ENCODE measurements at places on chromosomes 3 and 15.
A peak's percentile ranks its signal among the peaks of the same experiment; 100 is the strongest.

DNA sequence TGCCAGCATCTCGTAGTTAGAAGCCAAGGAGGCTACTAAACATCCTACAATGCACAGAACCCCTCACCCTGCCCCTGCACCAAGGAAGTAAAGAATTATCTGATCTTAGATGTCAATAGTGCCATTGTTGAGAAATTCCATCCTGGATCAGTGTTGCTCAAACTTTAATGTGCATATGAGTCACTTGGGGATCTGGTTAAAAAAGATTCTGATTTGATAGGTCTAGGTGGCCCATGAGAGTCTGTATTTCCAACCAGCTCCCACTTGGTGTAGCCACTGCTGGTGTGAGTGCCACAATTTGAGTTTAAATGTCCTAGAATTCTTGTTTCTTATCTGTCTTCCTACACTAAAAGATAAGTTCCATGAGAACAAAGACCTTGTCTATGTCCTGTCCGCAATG lies 43.7 kb downstream of the TMEM45A start:
- DNase-seq, result no peak

- DNase-seq, result no peak
These were observed 54.0 kb downstream of the ETV5 start for GRCh38 chr3:186054792-186055352.

DNA sequence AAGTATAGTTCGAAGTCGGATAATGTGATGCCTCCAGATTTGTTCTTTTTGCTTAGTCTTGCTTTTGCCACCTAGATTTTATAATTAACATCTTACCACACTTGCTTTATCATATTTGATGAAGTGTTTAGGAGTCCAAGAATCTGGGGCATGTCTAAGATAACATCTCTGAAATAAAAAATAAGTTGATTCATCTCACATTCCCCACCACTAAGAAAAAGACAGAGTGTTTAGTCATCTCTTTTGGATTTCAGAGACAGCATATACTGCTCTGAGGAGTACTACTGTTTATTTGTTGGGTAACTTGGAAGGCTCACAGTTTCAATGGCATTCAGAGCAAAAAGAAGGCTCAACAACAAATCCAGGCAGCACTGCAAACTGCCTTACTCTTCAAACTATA lies 324.2 kb upstream of the ATP11B start:
- no peak for DNase-seq

DNA sequence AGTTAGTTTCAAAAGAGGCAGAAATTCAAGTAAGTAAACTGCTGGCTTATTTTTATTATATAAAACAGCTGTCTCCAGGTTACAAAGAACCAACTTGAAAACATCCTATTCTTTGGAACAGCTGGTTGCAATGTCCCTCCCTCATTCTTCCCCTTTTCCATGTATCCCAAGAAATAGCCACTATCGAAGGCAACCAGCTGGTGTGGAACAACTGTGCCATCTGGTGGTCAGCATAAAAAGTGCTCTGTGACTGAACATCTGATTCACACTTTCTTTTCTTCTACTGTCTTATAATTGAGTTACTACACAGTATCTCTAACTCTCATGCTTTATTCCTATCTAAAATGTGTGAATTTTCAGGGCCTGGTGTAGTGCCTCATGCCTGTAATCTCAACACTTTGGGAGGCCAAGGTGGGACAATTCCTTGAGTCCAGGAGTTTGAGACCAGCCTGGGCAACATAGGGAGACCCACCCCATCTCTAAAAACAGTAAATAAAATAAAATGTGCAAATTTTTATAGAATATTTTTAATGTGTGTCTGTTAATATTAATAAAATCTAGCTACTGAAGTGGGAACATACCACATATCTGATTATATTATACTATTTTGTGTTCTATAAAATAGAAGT lies 9.6 kb downstream of the OSBPL11 start:
- DNase-seq, result peak; percentile 37

DNA sequence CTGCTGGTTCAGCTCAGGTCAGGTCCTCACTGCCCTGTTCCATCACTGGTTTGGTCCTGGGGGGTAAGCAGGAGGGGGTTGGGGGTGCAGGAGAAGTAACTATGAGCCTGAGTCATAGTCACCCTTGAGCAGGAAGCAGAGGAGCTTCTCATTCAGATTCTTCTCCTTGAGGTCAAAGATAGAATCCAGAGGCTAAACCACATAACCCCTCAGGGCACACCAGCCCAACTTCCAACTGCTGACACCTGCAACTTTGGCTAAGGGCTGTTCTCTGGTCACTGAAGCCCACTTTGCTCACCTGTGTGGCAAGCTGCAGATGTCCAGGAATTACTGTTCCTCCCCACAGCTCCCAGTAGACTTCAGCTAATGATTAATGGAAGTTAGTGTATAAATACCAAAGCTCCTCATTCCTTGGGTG lies 48.8 kb upstream of the LRRFIP2 start:
- no peak for DNase-seq

DNA sequence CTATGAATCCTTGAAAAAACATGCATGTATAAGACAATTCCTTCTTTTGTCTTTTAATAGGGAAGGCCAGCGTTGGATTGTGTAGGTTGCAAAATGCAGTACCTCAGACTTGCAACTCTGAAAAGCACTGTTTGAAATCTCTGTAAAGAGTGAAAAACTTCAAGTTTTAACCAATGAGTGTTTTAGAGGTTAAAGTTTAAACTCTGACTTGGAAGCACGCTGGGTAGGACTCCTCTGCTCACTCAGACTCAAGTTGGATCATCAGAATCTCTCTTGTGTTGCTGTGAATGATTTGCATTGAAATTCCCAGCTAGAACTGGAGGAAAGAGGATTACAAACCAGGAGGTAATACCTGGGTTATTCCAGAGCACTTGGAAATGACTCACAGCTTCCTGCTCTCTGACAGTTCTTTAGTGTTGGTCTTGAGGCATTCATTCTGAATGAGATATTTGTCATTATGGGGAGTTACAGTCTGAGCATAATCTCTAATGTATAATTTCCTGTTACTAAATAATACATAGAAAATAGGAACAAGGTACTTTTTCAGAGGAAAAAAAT lies 49.1 kb downstream of the PLS1 start:
- DNase-seq, result no peak

DNA sequence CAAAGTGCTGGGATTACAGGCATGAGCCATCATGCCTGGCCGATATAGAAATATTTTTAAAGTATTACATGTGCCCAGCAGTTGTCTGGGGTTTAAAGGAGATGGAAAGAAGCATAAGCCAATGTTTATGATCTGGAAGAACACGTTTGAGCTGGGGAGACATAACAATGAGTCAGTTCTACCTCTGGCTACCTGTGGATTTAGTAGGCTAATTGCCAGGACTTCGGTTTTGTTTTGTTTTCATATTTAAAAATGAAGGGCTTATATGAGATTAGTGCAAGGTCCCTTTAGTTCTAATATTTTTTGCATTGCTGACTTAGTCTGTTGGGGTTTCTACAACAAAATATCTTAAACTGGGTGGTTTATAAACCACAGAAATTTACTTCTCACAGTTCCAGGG lies 22.9 kb upstream of the TNFSF10 start:
- DNase-seq, result no peak

DNA sequence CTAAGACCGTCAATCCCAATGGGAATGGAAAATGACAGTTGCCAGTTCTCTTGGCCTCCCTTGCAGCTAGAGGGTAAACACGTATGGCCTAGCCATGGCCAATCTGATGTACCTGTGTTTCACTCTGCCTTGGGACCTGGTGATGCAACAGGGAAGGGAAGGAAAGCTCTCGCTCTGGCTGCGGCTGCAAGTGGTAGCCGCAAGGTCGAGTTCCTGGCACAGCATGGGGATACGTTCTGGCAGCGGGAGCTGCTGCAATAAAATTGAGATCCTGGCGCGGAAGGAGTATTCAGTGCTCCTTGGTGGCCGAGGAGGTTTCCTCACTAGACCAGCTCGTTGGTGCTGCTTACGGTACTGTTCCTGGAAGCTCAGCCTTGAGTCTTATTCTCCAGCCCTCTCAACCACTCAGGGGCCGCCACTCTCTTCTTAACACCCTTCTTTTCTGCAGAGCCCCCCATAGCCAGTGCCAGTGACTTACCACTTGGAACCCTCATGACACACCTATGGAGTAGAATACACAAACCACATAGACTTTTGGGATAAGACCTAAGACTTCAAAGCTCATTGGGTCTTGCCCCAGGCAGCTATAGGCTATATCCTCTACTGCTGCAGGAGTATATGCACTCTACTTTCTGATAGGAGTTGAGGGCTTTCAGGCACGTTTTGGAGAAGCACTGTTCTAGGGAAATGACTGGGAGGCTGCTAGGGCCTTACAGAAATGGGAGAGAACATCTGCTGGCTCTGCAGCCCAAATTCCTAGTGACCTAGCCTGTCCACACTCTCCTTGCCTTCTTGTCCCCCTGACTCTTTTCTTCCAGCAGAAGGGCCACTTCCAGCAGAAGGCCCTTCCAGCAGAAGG lies 2.7 kb downstream of the KY start:
- no peak for DNase-seq

DNA sequence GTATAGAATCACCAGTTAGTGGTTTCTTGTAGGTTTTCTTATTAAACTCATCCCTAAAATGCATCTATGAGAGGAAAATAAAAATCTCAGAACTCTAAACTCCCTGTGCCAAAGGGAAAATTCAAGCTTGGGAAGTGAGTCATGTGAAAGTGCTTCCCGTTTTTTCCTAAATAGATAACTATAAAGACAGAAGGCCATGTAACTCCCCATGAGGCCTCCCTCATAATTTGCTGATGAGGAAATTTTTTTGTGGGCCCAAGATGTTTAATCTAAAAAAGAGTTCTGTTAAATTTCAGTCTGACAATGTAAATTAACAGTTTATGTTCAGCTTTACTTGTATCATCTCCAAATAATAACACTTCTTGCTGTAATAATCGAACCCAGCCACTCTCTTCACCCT lies 1273.9 kb downstream of the OTOL1 start:
- no peak for DNase-seq

GRCh38 chr3:35383216-35383615 lies 256.1 kb upstream of the ARPP21 start:
- DNase-seq, result no peak

- no peak for DNase-seq
These were observed 533 bp upstream of the SMAD3 start for GRCh38 chr15:67064607-67065530.

All from NCI-H2107 (cell line).